ENCODE measurements at places on chromosomes 7 and 10.
A peak's percentile ranks its signal among the peaks of the same experiment; 100 is the strongest.

- DNase-seq: peak; percentile 73
Measured at GRCh38 chr7:81161451-81162075, 242.7 kb upstream of the SEMA3C start.

- no peak for DNase-seq
Measured at GRCh38 chr7:27636326-27637006, 26.2 kb downstream of the HIBADH start.

DNA sequence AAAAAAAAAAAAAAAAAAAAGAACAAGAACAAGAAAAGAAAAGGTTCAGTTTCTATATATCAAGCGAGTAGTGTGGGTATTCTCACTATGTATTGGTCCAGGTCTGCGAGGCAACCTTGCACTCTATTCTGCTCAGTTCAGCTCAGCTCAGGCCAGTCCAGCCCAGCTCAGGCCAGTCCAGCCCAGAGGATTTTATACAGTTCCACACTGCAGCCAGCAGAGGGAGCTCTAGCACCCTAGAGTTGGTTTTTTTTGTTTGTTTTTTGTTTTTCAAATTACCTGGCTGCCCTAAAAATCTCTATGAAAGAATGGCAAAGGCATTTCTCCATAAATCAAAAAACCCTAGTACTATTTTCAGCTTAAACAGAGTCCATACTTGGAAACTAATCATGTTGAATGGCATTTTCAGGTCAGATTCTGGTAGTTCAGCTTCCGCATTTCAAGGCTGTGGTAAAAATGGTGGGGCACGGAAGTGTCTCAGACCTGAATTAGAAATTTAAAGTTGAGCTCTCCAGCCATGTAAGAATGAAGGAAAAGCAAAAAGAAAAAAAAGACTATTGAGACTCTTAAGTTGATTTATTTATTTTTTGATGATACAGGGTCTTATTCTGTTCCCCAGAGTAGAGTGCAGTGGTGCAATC is 55.2 kb upstream of the GSDME start:
- DNase-seq: no peak

DNA sequence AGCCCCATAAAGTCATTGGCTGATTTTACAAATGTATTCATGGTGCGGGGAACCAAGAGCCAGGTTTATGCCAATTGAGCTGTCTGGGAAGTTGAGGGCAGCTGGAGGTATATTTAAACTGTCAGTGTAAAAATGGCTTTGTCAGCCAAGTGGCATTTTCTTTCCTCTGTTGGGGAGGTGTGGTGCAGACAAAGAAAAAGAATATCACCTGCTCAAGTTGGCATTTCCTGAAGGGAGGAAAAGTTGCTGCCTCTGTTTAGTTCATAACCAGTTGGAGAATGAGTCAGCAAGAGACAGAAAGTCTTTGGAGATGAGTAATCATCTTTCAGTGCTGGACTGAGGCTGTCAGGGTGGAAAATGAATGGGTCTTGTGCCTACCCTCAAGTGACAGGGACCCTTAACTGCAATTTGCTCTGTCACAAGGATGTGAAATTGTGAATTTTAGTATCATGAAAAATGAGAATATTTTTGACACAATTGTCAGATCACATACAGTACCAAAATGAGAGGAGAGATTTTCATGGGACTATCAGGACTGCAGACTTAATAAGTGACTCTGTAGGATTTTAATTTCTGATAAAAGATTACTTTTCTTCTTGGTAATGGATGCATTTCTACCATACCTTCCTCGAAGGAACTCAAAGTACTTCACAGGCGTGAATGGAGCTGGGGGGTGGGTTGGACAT is 137.3 kb downstream of the ANLN start:
- DNase-seq: peak; percentile 23

Data from retinal pigment epithelial cell (primary cell).